Cardiac fibroblast (primary cell): ENCODE measurements at places on chromosomes 11 and 22.

DNA sequence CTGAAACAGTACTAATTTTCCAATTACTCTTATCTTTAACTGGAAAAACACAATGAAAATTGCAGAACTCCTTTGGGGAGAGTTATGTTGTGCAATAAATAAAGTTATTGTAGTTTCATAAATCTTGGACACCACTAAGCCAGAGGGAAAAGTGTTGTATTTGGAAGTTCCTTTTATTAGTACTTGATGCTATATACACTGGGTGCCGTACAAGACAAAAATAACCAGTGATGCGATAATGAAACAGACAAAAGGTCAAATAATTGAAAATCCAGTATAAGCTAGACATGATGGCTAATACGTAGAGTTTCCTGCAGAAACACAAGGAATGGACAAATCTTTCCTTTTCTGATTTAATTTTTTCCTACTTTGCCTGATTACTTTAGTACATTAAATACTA lies 541.1 kb downstream of the ETS1 start:
- DNase-seq: peak; percentile 32

DNA sequence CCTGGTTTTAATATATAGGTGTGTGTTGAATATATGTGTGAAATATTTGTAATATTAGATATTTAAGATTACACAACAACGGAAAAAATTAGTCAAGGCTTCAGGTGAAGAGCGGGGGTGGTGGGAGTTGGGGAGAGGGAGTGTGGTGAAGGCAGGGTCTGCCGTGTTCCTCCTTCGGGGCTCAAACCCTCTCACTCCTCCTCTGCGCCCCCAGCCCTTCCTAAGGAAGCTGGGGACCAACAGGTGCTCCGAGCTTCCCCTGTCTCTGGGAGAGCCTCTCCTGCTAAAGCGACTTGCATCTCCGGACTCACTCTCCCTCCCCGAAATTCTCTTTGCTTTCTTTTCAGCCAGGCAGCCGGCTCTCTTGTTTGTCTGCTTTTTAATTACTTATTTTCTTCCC lies 960 bp upstream of the CADM1 start:
- DNase-seq: no peak

DNA sequence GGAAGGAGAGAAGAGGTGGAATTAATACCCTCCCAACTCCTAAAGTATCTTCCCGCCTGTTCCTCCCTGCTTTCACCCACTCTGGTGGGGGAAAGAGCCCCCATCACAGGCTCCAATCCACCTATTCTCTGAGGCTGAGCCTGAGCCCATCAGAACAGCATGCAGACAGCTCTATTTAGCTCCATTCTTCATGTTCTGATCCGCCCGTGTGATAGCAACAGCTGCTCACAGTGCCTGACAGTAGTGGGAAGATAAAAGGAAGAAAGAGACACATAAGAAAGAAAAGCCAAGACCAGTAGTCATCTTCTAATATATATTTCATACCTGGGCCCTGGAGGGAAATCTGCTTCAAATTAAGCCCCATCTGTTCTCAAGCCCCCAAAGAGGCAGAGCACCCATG lies 80.3 kb upstream of the AKIP1 start:
- DNase-seq: no peak

GRCh38 chr11:94885133-94885532 lies 88.2 kb downstream of the CWC15 start:
- no peak for DNase-seq

DNA sequence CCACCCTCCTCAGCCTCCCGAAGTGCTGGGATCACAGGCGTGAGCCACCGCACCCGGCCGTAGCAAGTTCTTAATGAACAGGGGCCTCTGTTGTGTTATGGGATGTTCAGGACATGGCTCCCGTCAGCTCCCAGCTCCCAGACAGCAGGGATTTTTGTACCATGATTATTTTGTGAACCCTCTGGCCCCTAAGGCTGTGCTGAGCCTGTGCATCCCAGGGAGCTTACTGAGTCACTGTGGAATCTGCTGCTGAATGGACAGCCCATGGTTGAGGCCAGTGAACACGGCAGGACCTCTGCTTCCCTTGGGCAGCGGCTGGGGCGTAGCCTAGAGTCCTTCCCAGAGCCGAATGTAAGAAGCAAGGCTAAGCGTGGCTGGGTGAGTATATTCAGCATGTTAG lies 245.2 kb downstream of the NTM start:
- DNase-seq: no peak

- DNase-seq: no peak
Measured at GRCh38 chr11:78533399-78533798, 41.3 kb downstream of the NARS2 start.

GRCh38 chr11:65554842-65555430 lies 3.2 kb downstream of the LTBP3 start:
- DNase-seq: no peak

DNA sequence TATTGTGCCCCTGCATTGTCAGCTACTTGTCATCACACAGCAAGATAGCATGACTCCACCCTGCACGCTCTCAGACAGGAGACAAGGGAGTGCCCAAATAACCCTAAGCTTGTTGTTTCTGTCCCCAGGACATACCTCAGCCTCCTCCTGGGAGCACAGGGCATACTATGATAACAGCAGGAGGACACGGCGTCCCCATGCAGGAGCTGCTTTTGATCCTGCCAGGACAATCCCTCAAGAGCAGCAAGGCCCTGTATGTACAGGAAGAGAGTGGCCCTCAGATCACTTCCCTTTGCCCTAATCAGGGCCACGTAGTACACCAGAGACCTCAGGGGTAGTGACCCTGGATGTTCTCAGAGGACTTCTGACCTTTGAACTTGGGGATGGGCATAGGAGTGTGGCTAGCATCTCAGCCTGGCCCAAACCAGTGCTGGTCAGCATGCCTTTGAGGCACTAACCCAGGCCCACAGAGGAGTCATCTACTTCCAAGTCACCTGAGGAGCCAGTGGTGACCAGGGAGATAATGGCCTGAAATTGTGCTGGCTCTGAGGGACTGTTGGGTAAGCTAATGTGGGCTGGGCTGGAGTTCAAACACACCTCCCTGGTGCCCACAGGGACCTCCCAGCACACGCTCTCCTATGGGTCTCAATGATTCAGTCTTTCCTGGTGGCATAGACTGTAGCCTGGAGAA lies 9.2 kb downstream of the APOA4 start:
- peak; percentile 45 for DNase-seq

- DNase-seq: no peak
Measured at GRCh38 chr11:118898400-118899295, 15.0 kb downstream of the CXCR5 start.

- DNase-seq: no peak
Measured at GRCh38 chr11:120344302-120345004, 8.2 kb downstream of the ARHGEF12 start.

DNA sequence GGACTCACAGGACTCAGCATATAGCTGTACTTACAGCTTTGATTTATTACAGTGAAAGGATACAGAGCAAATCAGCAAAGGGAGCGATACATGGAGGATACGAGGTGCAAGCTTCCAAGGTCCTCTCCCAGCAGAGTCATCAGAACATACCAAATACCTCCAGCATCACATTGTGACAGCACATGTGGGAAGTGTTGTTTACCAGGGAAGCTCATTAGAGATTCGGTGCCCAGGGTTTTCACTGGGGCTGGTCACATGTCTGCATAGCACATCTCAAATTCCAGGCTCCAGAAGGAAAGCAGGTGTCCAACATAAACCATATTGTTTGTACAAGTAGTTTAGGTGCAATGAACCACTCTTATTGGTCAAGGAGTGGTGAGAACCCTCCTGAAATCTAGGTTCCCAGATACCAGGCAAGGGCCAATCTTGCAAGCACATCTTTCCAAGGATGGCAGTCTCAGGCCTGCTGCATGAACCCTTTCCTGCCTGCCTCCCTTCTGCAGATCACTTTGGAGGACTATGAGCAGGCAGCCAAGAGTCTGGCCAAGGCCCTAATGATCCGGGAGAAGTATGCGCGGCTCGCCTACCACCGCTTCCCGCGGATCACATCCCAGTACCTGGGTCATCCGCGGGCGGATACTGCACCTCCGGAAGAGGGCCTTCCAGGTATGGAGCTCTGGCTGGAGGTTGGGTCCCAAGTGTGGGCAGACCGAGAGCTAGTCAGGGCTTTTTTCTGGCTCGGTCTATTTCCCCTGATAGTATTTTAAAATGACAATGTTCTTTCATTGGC lies 26.7 kb downstream of the AMPD3 start:
- DNase-seq: no peak
